ENCODE measurements at places on chromosomes 13 and 19. TPM values are rescaled to one million over a fixed set of nuclear protein-coding genes. Genes with fewer than 3 reads are reported as not detected.

The VSTM1 gene
- total RNA-seq = not detected

The ZNF112 gene
- 6.2 TPM for total RNA-seq

The TUBA3C gene
- total RNA-seq = not detected

The ASF1B gene
- 11.4 TPM for total RNA-seq

The ING1 gene
- 6.7 TPM for total RNA-seq

The CPT1C gene
- total RNA-seq = 25.0 TPM

The C1QTNF9B gene
- not detected for total RNA-seq

The KIR3DL1 gene
- not detected for total RNA-seq

The ZNF549 gene
- total RNA-seq = 4.6 TPM

The LRRC4B gene
- total RNA-seq = not detected

The ZNF614 gene
- 10.1 TPM for total RNA-seq

The NFILZ gene
- total RNA-seq = not detected

The TRAPPC5 gene
- total RNA-seq = 68.5 TPM

The ZNF528 gene
- total RNA-seq = 41.7 TPM

The SLC7A10 gene
- total RNA-seq = not detected

The METTL21C gene
- not detected for total RNA-seq

The CAPN12 gene
- total RNA-seq = not detected

Data from vein endothelial cell (primary cell).